ENCODE measurements at places on chromosomes 7 and 10. TPM values are rescaled to one million over a fixed set of nuclear protein-coding genes. Genes with fewer than 3 reads are reported as not detected.

Gene TES
- total RNA-seq: 48.5 TPM

- DNase-seq: no peak
- H3K27me3 ChIP-seq: no peaks in the 10 kb centered on the region
- no peaks in the 10 kb centered on the region for H3K4me1 ChIP-seq
- H3K36me3 ChIP-seq: peaks cover 16% of the 10 kb centered on the region
- no peak overlapping the region for H3K4me3 ChIP-seq
- H3K27ac ChIP-seq: 0 out of 2 replicates have a peak overlapping the region, but pooled peaks have one; percentile 7
These were observed 74.9 kb downstream of the CARD11 start for GRCh38 chr7:2968616-2969397.

Gene LRRD1
- not detected for total RNA-seq

Gene OR6B1
- total RNA-seq: not detected

DNA sequence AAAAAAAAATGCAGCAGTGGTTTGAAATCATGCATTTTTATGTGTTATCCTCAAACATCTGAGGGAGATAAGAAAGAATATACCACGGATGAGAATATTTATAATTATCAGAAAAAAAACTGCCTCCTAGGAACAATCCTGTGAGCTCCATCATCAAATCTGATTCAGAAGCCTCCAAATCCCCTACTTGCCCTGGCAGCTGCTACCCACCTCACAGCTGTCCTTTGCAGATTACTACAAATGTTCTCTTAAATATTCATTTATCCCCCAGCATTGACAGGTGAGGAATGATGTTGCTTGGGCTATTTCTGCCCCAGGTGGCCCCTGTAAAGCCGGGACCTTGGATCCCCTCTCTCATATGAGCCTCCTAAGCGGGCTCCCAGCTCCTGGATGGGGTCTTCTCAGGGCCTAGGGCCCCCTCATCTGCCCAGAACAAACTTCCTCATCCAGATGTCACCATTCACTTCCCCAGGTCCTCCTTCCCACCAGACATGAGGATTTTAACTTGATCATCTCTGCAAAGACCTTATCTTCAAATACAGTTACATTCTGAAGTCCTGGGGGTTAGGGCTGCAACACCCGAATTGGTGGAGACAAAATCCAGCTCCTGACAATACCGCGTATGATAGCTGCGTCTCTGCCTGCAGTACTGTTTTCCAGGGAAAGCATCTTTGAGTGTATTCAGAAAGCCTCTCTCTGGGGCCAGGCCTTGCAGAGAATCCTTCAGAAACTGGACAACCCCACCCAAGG, 81.9 kb upstream of the INSIG1 start:
- no peak overlapping the region for H3K4me3 ChIP-seq
- H3K36me3 ChIP-seq: no peaks in the 10 kb centered on the region
- no peaks in the 10 kb centered on the region for H3K27me3 ChIP-seq
- H3K4me1 ChIP-seq: peaks cover 22% of the 10 kb centered on the region
- no peak overlapping the region for H3K27ac ChIP-seq

Gene SLC16A9
- total RNA-seq: 4.0 TPM

DNA sequence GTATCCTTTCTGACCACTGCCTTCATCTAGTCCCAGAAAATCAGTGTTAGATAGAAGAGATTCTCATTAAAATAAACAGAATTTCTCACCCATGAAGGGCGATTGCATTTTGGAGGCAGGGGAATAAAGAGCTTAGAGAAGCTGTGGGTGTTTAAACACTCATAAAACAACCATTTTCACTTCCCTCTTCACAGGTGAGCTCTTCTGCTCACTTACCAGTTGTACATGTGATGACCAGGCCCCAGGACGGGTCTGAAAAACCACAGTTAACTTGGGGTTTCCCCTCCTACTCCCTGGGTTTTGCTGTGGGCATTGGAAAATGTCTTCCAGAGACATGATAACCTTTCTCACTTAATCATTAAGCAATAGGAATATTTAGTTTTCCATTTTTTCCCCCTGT, 411.6 kb upstream of the DPP6 start:
- H3K27me3 ChIP-seq: peaks cover 12% of the 10 kb centered on the region
- DNase-seq: no peak
- peaks cover 66% of the 10 kb centered on the region for H3K36me3 ChIP-seq
- H3K4me1 ChIP-seq: no peaks in the 10 kb centered on the region
- no peak overlapping the region for H3K27ac ChIP-seq
- H3K4me3 ChIP-seq: no peak overlapping the region

DNA sequence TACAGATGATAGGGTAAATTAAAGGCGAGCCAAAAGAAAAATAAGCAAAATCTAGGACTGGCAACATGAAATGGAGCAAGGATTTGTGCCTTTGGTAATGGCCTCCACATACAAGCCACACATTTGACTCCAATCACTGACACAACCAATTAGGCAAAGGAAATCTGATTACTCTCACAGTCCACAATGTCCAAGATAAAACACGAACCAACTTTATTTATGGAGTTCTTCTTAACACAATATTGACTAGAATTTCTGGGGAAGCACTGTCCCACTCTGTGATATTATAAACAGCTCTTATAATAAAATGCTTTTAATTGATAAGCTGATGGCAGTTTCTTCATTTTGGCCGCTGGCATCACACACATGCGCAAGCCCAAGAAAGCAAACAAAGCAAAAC, 334.2 kb downstream of the ABCA13 start:
- no peak overlapping the region for H3K27ac ChIP-seq
- no peak overlapping the region for H3K4me3 ChIP-seq
- no peaks in the 10 kb centered on the region for H3K27me3 ChIP-seq
- H3K4me1 ChIP-seq: no peaks in the 10 kb centered on the region
- no peaks in the 10 kb centered on the region for H3K36me3 ChIP-seq

- no peaks in the 10 kb centered on the region for H3K27me3 ChIP-seq
- no peaks in the 10 kb centered on the region for H3K36me3 ChIP-seq
- no peak for DNase-seq
- H3K4me3 ChIP-seq: no peak overlapping the region
These were observed 8.8 kb upstream of the CLDN3 start for GRCh38 chr7:73778801-73779389.

Gene ESYT2
- total RNA-seq: 61.1 TPM

DNA sequence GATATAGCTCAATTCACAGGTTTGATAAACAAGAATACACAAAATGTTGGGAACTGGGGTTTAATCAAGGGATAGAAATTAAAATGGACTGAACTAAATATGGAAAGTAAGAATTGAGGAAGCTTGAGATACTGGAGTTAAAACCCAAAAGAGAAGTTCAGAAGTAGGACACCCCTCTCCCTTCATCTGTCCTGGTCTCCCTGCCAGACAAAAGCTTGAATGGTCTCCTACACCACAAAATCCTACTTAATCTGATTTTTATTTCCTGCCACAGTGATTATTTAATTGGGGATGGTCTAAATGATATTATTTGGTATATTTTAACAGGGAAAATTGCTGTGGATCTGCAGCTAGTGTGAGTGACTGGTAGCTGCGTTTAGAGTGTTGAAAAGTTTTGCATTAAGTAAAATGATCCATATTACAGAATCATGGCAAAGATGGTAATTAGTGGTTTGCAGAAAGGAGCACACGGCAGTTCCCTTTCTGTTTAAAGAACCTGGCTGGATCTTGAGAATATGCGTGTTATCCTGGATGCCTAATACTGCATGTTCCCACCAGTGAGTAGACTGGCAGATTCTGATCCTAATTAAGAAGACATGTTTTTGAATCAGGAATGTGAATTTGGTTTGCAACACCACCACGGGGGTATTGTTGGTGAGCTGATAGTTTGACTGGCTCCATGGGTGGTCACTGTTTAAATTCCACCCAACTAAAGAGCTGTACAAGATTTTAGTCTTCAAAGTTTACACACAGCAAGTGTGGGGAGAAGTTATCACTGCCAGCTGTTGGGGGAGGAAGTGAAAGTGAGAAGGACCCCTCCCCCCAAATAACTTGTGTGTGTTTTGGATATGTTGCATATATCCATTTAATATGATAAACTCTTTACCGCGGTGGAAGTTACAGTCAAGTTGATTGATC, 5.5 kb downstream of the RBM20 start:
- peaks cover 24% of the 10 kb centered on the region for H3K27me3 ChIP-seq

DNA sequence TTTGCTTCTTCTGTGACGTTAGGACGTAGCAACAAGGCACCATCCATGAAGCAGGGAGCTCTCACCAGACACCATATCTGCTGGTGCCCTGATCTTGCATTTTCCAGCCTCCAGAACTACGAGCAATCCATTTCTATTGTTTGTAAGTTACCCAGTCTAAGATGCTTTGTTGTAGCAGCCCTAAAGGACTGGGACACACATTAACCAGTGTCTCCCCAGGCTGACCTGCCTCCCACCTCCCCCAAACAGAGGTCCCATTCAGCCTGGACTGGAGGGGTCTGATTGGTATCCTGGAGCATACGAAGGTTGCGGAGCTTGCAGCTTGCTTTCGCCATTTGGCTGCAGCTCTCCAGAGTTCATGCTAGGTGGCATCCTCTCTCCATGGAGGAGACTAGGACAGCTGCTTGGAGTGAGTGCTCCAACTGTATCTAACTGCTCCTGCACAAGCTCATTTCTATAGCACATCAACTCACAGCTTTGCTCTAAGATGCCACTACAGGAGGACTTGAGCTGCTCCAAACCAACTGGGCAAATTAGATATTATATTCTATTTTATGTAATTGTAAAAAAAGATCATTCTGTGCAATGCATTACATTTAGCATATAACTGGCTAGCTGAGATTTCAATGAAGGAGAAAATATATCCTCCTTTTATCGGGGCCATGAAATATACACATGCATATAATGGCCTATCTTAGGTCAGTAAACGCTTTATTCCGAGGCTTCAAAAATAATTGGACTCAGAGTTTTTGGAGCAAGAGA, 8.0 kb upstream of the GRK5 start:
- H3K36me3 ChIP-seq: no peaks in the 10 kb centered on the region
- H3K27me3 ChIP-seq: no peaks in the 10 kb centered on the region
- peaks cover 9% of the 10 kb centered on the region for H3K4me1 ChIP-seq
- DNase-seq: peak; percentile 62

Gene COG5
- total RNA-seq: 23.8 TPM

GRCh38 chr7:25303281-25304181, 75.2 kb upstream of the NPVF start:
- peaks cover 35% of the 10 kb centered on the region for H3K4me1 ChIP-seq
- peak overlapping the region; percentile 96 for H3K27ac ChIP-seq
- peak; percentile 29 for DNase-seq
- no peaks in the 10 kb centered on the region for H3K36me3 ChIP-seq
- no peak overlapping the region for H3K4me3 ChIP-seq

GRCh38 chr7:119397156-119397555, 875.8 kb upstream of the KCND2 start:
- H3K27me3 ChIP-seq: no peaks in the 10 kb centered on the region
- no peak overlapping the region for H3K27ac ChIP-seq

- no peak for DNase-seq
- H3K36me3 ChIP-seq: no peaks in the 10 kb centered on the region
- H3K4me3 ChIP-seq: peak overlapping the region; percentile 85
- 0 out of 2 replicates have a peak overlapping the region, but pooled peaks have one; percentile 60 for H3K27ac ChIP-seq
These were observed 222.9 kb upstream of the MKLN1 start for GRCh38 chr7:131104596-131105293.

DNA sequence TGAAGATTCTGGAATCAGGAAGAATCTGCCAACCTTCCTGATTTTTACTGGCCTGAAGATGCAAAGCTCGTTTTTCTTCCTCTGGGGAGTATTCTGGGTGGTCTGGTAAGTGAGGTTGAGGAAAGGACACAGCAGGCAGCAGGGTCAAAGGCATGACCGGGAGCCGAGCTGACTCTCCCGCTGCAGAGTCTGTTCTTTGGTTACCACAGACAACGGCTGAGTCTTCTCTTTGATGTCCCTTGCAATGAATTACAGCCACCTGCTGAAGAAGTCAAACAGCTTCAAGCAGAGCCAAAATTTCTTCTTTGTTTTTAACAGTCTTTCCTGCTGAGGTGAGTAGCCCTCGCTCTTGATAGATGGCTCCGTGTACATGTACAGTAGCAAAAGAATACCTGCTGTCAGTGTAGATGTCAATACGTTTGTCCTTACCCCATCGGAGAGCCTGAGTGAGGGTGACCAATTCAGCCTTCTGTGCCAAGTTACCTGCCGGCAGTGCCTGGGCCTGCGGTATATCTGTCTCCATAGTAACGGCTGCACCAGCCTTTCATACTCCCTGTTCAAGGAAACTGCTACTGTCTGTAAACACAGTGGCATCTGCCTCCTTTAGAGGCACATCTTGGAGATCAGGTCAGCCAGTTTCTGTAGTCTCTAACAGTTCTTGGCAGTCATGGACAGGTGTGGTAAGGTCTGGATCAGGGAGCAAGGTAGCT, 76.4 kb downstream of the PRR15 start:
- H3K4me1 ChIP-seq: peaks cover 10% of the 10 kb centered on the region
- no peak overlapping the region for H3K4me3 ChIP-seq
- no peak for DNase-seq
- no peaks in the 10 kb centered on the region for H3K27me3 ChIP-seq
- no peak overlapping the region for H3K27ac ChIP-seq
- H3K36me3 ChIP-seq: no peaks in the 10 kb centered on the region

DNA sequence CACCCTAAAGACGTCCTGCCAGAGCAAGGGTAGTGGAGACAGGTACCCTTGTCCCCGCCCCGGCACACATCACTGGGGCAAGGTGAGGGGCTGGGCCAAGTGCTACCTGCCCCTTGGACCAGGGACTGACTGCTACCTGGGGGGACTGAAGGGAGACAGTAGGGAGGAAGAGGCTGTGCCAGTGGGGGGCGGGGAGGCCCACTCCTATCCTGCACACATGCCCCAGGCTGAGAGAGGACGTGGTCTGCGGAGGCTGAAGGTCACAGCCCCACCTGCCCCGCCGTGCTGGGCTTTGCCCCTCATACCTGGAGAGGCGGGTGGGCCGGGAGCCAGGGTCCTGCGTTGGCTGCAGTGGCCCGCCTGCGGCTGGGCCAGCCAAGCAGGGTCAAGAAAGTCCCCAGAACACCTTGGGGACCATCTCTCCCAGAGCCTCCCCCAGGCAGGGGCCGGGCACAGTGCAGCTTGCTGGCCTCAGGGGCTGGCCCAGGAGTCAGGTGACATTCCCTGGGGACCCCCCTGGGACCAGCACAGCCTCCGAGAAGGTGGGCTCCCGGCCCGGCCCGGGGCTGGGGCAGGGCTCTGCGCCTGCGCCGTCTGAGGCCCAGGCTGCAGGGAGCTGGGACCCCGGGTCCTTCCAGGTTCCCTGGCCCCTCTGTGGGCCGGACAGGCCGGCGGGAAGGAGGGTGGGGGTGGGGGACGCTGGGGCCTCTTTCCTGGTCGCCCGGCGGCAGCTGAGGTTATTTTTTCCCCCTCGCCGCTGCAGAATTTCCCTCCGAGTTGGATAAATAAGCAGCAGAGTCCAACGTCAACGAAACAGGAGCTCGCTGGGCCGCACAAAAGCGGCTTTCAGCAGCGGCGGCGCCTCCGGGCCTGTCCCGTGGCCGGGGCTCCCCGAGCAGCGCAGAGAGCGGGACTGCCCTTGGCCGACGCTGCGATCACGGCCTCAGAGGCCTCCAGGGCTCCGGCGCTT, 9.8 kb upstream of the FZD9 start:
- H3K27me3 ChIP-seq: no peaks in the 10 kb centered on the region
- no peak overlapping the region for H3K27ac ChIP-seq

GRCh38 chr7:97499204-97499603, 232.7 kb upstream of the TAC1 start:
- H3K4me1 ChIP-seq: no peaks in the 10 kb centered on the region
- H3K27me3 ChIP-seq: no peaks in the 10 kb centered on the region
- peak; percentile 51 for DNase-seq
- no peaks in the 10 kb centered on the region for H3K36me3 ChIP-seq
- H3K4me3 ChIP-seq: no peak overlapping the region
- H3K27ac ChIP-seq: no peak overlapping the region

- peaks cover 30% of the 10 kb centered on the region for H3K4me1 ChIP-seq
- H3K27ac ChIP-seq: 0 out of 2 replicates have a peak within 1 kb of the TSS, but pooled peaks have one; percentile 27
- no peaks in the 10 kb centered on the region for H3K27me3 ChIP-seq
- no peaks in the 10 kb centered on the region for H3K36me3 ChIP-seq
These were observed at the start of gene PLA2G12B for GRCh38 chr10:72954596-72955554. Gene PLA2G12B (minus strand): TSS chr10:72954806. CDS start chr10:72954685, 121 bp downstream.

Gene SPDYE16
- total RNA-seq: not detected

Gene ZNF736
- total RNA-seq: 0.07 TPM

Gene STOX1
- total RNA-seq: 1.6 TPM

Gene STEAP1
- 2.4 TPM for total RNA-seq

Gene DYDC2
- total RNA-seq: 3.3 TPM
